Muscle of leg (tissue), 16 donors: ENCODE measurements at places on chromosomes 3 and 15. TPM values are rescaled to one million over a fixed set of nuclear protein-coding genes. Genes with fewer than 3 reads are reported as not detected.

DNA sequence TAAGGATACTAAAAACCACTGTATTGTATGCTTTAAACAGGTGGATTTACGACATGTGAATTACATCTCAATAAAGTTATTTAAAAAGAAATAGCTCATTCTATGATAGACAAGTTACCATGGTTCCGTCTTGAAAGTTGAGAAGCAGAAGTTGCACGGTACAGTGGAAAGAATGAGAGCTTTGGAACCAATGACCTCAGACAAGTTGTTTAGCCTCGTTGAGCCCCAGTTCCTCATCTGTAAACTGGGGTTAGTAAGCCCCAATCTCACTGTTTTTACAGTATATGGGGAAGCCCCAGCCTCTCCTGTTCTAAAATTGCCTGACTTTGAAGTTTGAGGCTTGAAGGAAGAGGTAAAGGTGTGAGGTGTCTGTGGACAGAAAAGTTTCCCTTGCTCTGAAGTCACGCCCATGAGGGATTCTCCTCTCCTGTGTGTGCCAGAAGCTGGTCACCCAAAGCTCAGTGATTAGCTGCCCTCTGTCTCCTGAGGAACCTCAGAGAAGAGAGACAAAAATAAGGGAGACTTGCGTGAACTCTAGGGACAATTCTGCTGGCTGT lies 10.0 kb downstream of the CRYGS start:
- H3K27ac ChIP-seq = peak overlapping the region; percentile 6
- peaks cover 3% of the 10 kb centered on the region for H3K36me3 ChIP-seq
- peak; percentile 73 for DNase-seq
- H3K27me3 ChIP-seq = no peaks in the 10 kb centered on the region
- H3K4me3 ChIP-seq = no peak overlapping the region
- no peaks in the 10 kb centered on the region for H3K4me1 ChIP-seq

DNA sequence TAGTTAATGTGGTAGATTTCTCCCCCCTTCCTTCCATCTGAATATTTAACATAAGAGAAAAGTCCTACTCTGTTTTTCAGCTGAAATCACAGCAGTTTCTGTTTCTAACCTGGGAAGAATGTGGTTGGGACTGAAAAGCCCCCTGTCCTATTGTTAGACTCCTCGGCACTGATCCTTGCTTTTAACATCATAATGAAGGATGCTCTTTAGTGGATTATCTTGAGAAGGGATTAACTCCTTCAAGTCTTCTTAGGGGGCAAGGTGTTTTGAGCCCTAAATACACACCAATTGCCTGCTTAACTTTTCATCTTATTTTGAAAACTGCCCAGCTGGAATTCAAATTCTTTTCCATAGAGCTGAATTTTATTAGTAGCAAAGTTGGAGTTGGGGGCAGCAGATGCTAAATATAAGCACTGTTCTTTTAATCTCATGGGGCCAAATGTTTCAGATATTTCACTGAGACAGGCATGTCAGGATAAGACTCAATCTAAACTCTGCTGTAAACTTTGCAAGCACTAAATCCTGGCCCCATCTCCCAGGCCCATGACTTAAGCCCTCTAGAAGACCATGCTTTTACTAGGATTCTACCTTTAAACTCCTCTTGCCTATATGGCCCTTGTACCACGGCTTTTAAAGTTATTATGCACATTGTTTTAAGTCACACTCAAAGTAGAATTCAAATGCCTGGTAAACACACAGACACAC lies 243.2 kb upstream of the NR2F2 start:
- no peak for DNase-seq
- no peaks in the 10 kb centered on the region for H3K4me1 ChIP-seq
- H3K36me3 ChIP-seq = no peaks in the 10 kb centered on the region
- H3K27ac ChIP-seq = no peak overlapping the region
- H3K27me3 ChIP-seq = no peaks in the 10 kb centered on the region

- H3K36me3 ChIP-seq = peaks cover 34% of the 10 kb centered on the region
- H3K4me3 ChIP-seq = no peak overlapping the region
- no peaks in the 10 kb centered on the region for H3K27me3 ChIP-seq
- H3K4me1 ChIP-seq = no peaks in the 10 kb centered on the region
These were observed 9.5 kb upstream of the RPLP1 start for GRCh38 chr15:69443032-69443611.

DNA sequence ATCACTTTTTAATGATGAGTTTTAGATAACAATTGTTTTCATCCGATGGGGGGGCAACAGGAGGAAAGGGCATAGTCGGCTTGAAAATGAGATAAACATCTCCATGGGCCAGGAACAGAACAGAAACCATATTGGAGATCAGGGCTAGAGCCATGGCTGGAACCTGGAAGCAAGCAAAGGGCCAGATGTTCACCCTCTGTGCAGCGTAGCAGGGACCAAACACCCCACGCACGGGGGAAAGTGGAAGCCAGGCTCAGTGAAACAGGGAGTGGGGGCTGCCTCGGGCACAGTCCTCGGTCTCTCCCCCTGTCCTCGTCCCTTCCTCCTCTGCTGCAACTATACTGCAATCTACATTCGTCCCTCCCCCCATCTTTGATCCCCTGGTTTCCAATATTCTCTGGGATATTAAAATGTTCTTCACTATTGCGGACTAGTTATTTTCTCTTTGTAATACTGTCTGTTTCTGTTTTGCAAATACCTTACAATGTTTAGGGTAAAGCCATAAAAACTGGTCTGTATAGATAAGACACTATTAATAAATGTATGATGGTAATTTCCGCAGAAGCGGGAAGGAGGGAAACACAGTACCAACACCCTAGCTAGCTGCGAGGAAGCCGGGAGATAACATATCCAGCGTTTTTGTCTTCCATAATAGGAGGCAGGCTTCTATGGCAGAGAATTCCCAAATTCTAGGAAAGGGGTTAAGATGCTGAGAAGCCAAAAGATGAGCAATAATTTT lies 121.5 kb downstream of the XXYLT1 start:
- H3K36me3 ChIP-seq = peaks cover 3% of the 10 kb centered on the region
- peaks cover 48% of the 10 kb centered on the region for H3K4me1 ChIP-seq
- DNase-seq = no peak

- peak; percentile 23 for DNase-seq
- no peaks in the 10 kb centered on the region for H3K27me3 ChIP-seq
- no peaks in the 10 kb centered on the region for H3K36me3 ChIP-seq
- no peak overlapping the region for H3K4me3 ChIP-seq
- no peak overlapping the region for H3K27ac ChIP-seq
- H3K4me1 ChIP-seq = peaks cover 11% of the 10 kb centered on the region
These were observed 2.9 kb downstream of the ZNF385D start for GRCh38 chr3:21747966-21748555.

Gene BCHE
- 77.8 TPM for polyA plus RNA-seq

Gene RGMA
- polyA plus RNA-seq = 62.7 TPM

Gene LINGO1
- 7.1 TPM for polyA plus RNA-seq

Gene SLC22A13
- 0.15 TPM for polyA plus RNA-seq
